ENCODE measurements at places on chromosomes 11 and 22.
A peak's percentile ranks its signal among the peaks of the same experiment; 100 is the strongest.

GRCh38 chr11:20022363-20023081, 137.8 kb downstream of the DBX1 start:
- DNase-seq: no peak

DNA sequence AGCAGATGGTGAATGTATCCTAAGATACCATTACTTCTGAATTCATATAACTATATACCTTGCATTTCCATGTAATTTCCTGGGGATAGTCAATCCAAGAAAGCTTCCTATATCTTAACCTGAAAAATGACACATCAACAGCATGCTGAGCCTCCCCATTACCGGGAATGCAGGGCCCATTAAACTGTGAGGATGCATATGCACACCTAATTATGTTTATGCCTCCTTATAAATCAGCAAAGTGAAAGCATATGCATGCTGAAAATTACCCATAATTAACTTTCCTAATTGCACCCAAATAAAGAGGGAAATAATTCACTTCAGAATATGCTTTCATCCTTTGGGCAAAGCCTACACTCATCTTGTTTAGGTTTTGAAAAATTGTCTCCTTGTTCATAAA, 663.0 kb downstream of the KCNA4 start:
- peak; percentile 14 for DNase-seq

- no peak for DNase-seq
These were observed 45.4 kb downstream of the IGF2 start for GRCh38 chr11:2093575-2094353.

DNA sequence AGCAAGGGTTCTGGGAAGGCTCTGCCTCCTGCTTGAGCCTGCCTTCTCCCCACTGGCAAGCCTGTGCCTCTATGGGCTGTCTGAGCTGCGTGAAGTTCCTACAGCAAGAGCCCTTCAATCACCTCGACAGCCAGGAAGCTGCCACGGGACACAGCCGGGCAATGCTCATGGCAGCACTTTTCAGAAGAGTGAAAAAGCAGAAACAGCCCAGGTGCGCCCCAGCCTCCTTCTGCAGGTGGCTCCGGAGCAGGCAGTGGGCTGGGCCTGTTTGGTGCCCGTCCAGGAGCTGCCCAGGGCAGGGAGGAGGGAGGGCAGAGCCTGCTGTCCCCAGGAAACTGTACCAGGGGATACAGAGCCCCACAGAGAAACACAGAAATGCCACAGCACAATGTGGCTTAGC, 24.6 kb upstream of the COMT start:
- DNase-seq: no peak

DNA sequence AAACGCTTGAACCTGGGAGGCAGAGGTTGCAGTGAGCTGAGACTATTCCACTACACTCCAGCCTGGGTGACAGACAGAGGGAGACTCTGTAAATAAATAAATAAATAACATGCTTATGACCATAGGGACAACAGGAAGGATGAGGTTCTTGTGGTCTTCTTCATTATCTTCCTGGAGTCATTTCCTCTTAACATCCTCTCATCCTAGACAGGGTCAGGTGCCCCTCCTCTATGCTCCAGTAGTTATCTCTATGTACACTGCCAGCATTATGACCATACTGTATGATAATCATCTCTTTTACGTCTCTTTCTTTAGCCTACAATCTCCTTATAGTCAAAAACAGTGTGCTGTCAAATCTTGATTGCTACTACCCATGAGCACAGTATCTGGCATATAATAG, 17.7 kb downstream of the RAB30 start:
- DNase-seq: no peak

DNA sequence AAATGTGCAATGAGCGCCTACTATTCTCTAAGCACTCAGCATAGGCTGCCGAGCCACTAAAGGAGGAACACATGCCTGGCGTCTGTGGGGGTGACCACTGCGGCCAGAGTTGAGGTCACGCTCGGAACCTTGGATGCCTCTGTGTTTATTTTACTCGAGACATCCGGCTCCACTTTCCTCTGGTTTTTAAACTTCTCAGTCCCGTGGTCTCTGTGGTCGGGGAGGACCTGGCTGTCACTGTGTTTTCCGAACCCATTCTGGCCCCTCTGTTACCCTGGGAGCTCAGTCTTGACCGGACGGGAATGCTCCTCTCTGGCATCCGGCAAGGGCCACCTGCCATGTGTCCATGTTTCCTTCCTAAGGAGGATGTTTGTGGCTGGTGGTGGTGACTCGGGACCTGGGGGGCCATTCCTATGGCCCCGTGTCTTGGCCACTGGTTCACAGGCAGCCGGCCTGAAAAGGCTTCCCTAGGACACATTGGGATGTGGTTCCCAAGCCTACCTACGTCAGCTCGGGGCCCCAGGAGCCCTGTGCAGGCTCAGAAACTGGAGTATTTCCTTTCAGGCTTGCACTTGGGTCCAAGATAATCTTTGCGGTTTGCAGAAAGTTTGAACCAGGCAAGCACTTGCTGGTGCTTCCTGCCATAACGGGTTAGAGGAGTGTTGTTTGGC, 46.7 kb upstream of the PARVG start:
- no peak for DNase-seq

GRCh38 chr11:83611031-83611430, 324.9 kb upstream of the CCDC90B start:
- DNase-seq: no peak

DNA sequence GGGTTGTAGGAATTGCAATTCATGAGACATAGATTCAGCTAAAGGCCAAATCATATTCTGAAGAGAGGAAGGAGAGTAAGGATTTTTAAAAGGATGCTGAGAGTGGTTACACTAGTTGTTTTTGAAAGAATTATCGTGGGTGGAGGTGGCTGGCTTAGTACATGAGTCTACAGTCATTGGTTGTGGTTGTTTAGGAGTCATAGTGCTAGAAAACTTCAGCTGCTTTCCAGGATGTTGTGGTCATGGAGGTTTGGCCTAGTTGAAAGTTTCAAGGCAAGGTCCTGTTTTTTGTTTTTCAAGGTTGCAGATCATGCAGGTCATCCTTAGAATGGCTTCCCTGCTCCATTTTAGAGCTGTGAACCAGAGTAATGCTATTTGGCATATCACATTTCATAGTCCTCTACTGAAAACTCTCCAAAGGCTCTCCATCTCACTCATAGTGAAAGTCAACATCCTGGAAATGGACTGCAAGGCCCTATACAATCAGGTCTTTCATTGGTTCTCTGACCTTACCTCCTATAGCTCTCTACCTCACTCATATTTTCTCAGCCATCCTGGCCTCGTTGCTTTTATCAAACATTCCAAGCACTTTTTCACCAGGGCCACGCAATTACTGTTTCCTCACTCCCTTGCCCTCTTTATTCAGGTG, 26.1 kb upstream of the ZBTB44 start:
- no peak for DNase-seq

- DNase-seq: no peak
These were observed 97.2 kb upstream of the FIBIN start for GRCh38 chr11:26896719-26897118.
